ENCODE measurements at places on chromosomes 6 and 20.

GRCh38 chr6:135555550-135555949, 58.0 kb upstream of the AHI1 start:
- no peak for DNase-seq

- DNase-seq = no peak
Observed at GRCh38 chr6:108651340-108652227, 90.9 kb downstream of the FOXO3 start.

- no peak for DNase-seq
Observed at GRCh38 chr6:33377171-33377570, 14.5 kb upstream of the KIFC1 start.

DNA sequence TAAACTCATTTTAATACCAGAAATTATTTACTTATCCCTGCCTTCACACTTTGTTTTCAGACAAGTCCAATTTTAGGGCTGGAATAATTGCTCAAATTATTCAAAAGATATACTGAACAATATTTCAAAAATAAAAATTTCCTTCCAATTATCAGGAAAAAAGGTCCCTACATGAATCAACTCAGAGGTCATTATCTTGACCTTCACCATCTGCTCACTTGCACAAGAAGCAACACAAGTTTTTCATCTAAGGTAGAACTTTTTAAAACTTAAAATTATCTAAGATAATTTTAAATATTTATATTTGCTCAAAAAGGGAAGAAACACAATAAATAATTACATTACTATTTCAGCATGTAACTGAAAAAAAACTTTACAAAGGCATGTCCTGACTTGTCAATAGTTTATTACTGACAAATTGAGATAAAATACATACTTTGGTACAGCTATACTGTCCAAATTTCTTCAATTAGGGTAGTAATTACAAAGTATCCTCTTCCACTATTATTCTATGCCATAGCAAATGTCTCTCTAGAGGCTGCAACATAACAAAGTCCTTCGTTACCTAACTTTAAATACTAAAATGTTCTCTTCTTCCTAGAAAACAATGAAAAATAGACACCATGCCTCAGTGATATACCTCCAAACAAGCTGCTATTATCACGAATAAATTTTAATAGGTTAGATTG, 2.4 kb downstream of the CEP85L start:
- DNase-seq = no peak

GRCh38 chr6:157412791-157413190, 31.8 kb downstream of the ZDHHC14 start:
- DNase-seq = no peak

GRCh38 chr6:139402876-139403386, 28.5 kb upstream of the CITED2 start:
- DNase-seq = no peak

- DNase-seq = no peak
Observed at GRCh38 chr6:130843575-130844320, 16.5 kb downstream of the SMLR1 start.

- peak; percentile 81 for DNase-seq
Observed at GRCh38 chr6:24721461-24722215, 2.7 kb upstream of the C6orf62 start.

DNA sequence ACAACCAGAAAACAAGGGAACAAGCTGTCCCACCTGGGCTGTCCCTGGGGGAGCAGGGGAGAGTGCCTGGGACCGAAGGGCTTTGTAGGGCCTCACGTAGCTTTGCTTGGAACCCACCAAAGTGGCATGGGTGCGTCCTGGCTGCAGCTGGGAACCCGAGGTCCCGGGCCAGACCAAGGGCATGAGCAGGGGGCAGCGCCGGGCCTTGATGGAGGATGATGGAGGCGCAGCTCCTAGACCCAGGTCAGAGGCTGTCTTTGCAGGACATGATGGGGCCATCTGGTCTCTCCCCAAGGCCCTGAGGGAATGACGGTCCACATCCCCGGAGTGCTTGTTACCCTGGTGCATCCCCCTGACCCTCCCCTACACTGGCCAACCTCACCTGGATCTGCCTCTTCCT, 7.6 kb upstream of the OSBPL2 start:
- DNase-seq = no peak

GRCh38 chr6:34236131-34236442, 586 bp upstream of the HMGA1 start:
- no peak for DNase-seq

DNA sequence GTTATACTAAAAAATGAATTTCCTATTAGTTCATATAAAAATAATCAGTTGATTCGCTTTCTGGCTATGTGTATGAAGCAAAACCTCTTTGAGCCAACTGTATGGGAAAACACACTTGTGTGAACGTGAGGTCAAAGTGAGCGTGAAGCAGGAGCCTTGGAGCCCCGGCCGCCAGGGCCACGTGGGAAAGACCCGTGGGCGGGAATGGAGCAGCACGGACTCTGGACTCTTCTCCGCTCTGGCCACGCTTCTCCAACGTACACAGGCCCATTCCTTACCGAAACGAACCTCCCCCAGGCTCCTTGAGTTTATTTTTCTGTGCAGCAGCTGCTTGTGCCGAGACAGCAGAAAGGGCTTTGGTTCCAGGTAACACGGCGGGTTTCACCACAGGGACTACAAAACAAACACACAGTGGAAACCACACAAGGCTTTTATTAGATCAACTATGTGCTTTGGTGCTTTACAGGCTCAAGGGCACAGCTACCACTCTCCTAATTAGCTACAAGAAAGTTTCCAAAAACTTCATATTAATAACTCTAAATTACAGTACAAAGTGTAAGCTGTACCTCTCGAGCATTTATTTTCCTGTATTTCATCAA, 62.7 kb downstream of the TAF4 start:
- no peak for DNase-seq

DNA sequence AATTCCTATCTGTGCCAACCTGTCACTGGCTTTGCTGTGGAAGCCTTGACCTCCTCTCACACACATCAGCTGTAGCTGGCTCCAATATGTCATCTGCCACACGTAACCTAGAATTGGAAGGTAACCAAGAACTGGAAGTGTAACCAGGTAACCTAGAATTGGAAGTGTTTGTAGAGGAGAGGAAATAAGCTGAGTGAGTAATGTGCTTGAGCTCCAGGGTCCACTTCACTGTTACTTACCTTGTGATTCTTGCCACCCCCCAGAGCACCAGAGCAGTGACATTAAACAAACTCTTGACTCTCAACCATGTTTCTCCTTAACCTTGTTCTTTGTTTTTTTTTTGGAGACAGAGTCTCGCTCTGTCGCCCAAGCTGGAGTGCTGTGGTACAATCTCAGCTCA, 350.5 kb downstream of the NRN1 start:
- no peak for DNase-seq

DNA sequence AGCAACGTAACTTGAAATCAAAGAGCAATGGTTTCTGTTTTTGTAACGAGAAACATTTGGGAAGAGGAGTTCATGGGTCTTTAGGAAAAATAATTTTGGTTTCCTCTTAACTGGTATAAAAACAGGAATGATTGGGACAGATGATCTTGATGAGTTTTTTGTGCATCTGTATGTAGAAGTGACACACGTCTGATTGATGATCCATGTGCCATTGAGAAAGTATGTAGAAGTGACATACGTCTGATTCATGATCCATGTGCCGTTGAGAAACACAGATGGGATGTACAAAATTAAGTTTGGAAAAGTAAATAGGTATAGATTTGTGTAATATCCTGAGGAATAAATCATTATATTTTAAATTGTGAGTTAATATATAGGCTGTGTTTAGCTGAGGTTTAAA, 2.1 kb downstream of the KIAA1586 start:
- no peak for DNase-seq

- DNase-seq = no peak
Observed at GRCh38 chr6:111579816-111580215, 25.9 kb downstream of the TRAF3IP2 start.

DNA sequence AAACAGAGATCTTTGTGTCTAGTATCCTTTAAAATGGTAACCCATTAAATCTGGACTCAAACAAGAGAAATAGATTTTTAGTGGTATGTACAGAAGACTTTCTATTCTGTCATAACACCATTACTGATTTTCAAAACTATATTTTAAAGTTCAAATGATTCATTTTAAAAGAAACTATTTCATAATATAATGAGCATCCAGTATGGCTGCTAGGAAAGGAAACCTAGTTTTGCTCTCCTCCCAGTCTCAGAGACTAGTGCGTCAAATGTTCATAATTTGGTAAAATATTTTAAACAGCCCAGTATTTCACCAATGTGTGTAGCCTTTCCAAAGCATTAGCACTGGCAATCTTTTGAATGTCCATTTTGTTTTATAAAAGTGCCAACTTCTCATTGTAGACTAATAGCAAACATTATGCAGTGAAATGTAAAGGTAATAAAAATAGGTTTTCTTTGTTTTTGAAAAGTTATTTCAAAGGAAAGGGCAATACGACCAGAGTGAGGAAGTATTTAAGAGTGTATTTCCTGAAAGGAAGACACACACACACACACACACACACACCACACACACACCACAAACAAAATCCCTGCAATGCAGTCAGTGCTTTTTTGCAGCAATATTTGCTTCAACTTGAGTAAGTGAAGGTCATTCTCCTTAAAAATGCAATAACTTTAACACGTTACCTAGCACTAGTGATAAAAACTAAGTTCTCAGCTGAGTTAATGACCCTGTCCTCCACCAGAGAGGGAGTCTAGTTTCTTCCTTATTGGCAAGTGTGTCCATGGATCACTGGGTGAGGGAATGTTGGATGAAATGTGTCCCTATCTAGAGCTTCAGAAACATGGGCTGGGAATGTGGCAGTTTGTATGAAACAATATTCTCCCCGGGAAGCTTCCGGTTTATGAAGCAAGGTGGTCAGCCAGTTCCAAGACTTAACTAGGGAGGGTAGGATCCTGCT, 4.6 kb downstream of the PPP1R3G start:
- no peak for DNase-seq

- DNase-seq = no peak
Observed at GRCh38 chr6:31060145-31060544, 49.9 kb downstream of the MUC22 start.

DNA sequence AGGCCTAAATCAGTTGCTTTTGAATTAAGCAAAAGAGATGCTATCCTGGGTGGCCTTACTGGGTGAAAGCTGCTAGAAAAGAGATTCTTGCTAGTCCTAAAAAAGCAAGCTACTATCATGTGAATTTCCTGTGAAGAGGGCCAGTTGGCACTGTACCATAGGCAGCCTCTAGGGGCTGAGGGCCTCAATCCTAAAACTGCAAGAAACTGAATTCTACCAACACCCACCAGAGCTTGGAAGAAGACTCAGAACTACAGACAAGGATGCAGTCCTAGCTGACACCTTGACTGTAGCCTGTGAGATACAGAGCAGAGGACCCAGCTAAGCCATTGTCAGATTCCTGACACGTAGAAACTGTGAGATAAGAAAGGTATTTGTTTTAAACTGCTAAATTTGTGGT, 24.5 kb downstream of the CLIC5 start:
- DNase-seq = no peak
